ENCODE measurements at places on chromosomes 11 and 22.

DNA sequence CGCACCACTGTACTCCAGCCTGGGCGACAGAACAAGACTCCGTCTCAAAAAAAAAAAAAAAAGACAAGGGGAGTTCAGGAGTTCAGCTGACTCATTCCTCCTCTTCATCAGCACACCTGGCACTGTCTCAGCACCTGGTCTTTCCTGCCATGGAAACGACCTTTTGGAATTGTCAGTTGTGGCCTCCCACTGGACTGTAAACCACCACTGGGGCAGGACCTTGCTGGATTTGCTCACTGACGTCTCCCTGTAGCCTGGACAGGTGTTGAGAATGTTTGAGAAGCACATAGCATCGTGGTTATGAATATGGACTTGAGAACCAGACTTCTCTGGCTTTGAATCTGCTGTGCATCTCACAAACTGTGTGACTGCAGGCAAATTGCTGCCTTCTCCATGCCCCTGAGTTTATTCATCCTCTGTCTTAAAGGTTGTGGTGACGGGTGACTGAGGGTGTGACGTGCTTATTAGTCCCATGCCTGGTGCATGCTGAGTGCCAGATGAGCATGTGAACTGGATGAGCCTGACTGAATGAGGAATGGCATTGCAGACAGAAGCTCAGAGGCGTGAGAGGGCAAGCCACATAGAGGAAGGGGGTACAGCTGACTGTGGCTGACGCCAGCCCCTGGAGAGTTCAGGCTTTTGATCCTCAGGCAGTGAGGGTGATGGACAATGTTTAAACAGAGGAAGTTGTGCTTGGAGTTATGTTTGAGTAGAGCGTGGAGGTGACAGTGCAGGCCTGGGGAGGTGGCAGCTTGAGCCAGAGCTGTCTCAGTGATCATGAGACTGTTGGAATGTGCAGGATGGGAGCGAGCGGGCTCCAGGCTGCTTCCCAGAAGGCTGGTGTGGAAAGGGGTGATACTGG, 12.7 kb downstream of the TOM1 start:
- peak; percentile 44 for DNase-seq

GRCh38 chr11:13105237-13105844, 96.2 kb downstream of the RASSF10 start:
- no peak for DNase-seq

GRCh38 chr11:57297221-57297620, 27.5 kb downstream of the TNKS1BP1 start:
- no peak for DNase-seq

DNA sequence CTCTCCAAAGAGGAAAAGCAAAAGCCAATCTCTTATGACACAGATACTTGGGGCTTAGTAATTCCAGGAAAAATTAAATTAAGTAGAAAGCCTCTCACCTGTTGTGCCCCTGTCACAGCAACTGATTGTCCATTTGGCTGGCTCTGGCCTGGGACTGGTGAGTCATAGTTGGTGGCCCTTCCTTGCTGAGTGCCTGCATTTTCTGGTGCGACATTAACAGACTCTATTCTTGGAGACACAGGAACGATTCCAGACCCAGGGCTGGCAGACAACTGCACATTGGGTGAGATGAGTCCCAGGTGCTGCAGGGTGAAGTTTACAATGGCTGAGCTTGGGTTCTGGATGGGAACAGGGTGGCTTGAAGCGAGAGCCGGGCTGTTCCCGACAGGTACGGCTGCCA, 15.6 kb downstream of the E2F8 start:
- no peak for DNase-seq

GRCh38 chr22:36452250-36452977, 29.0 kb downstream of the TXN2 start:
- DNase-seq: no peak

GRCh38 chr11:14336507-14337503, 22.2 kb downstream of the RRAS2 start:
- no peak for DNase-seq

- no peak for DNase-seq
Observed at GRCh38 chr22:46507451-46508425, 29.7 kb downstream of the CELSR1 start.

DNA sequence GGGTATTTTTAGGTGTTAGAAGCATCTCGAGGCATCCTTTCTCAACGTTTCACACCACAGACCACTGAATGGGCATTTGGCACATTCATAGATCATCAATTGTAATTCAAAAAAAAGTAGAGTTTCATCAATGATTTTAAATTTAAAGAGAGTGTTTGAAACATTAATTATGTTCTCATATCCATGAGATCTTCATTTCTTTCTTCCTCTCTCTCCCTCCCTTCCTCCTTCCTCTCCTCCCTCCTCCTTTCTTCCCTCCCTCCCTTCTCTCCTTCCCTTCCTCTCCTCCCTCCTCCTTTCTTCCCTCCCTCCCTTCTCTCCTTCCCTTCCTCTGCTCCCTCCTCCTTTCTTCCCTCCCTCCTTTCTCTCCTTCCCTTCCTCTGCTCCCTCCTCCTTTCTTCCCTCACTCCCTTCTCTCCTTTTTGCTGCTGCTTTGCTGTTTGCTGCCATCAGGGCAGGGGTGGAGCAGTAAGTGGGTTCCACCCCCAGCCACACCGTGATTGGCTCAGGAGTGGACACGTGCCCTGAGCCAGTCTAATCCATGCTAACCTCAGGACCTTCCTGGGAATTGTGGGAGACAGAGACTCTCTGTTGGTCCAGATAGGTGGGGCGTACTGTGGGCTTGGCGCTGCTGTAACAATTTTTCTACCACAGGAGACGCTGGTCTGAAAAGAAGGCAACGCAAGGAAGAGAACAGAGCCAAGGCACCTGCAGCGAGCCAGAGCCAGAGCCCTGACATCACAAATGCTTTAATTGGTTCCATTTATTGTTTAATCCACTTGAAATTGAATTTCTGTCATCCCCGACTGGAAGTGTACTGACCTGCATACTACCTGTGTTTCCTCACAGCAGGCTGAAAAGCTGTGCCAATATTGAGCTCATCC, 33.7 kb upstream of the APOBEC3A start:
- peak; percentile 79 for DNase-seq

DNA sequence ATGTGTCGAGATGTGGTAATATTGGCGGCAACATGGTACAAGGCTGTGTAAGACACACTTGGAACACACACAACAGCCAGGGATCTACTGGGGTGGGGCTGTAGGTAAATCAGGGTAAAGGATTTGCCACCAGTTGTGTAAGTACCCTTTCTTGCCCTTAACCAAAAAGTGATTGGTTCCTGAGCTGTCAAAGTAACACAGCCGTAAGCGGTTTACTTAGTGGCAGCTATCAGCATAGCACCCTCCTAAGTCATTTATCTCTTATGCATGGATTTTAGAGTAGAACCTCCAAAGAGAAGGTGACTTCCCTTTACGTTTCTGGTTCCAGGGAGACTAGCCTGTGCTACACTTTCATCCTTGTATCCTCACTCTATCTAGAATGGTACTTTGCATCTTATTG, 57.2 kb downstream of the SPECC1L start:
- DNase-seq: no peak

- DNase-seq: no peak
Observed at GRCh38 chr11:19845626-19846025, 133.0 kb downstream of the NAV2 start.

DNA sequence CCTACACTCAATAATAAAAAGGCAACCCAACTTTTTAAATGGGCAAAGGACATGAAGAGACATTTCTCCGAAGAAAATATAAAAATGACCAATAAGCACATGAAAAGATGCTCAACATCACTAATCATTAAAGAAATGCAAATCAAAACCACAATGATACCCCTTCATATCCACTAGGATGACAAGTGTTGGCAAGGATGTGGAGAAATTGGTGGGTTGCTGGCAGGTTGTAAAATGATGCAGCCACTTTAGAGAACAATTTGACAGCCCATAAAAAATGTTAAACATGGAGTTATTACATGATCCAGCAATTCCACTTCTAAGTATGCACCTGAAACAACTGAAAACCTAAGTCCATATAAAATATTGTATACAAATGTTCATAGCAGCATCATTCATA, 73.2 kb upstream of the LMO2 start:
- DNase-seq: no peak

GRCh38 chr22:32827049-32827602, 25.6 kb downstream of the TIMP3 start:
- DNase-seq: no peak

DNA sequence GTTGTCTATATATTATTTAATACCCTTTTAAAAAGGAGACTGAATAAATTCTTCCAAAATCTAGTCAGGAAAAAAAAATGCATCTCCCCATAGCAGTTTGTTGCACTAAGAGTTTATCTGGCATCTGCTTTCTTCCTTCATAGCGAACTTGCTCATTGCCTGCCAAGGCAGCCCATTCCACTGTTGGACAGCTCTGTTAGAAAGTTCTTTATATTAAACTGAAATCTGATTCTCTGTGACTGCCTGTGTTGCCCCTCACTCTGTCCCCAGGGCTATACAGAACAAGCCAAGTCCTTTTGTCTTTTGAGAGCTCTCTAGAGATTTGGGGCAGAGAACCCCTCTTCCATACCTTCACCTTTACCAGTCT, 3.3 kb upstream of the CHRDL2 start:
- DNase-seq: no peak

- no peak for DNase-seq
Observed at GRCh38 chr11:112620621-112621394, 340.4 kb upstream of the NCAM1 start.

GRCh38 chr22:27111796-27112672, 454.6 kb downstream of the MIAT start:
- DNase-seq: no peak

DNA sequence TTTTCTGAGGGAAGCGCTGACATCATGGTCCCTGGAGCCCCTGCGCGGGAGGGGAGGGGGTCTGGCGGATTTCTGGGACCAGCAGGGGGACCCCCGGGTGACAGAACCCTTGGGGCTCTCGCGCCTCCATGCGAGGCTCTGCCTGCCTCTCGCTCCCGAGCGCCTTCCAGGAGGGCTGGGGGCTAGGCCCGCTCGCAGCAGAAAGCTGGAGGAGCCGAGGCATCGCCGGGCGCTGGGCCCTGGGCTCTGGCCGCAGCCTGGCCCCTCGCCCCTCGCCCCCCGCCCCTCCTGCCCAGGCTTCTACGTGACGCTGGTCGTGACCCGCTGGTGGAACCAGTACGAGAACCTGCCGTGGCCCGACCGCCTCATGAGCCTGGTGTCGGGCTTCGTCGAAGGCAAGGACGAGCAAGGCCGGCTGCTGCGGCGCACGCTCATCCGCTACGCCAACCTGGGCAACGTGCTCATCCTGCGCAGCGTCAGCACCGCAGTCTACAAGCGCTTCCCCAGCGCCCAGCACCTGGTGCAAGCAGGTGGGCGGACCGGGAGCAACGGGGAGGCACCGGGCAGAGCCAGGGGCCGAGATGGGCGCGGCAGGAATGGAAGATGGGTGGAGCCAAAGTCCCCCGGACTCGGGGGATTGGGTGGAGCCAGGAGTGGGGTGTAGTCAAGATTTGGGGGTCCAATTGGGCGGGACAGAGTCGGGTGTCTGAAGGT, 5.4 kb downstream of the BEST1 start:
- DNase-seq: peak; percentile 78

DNA sequence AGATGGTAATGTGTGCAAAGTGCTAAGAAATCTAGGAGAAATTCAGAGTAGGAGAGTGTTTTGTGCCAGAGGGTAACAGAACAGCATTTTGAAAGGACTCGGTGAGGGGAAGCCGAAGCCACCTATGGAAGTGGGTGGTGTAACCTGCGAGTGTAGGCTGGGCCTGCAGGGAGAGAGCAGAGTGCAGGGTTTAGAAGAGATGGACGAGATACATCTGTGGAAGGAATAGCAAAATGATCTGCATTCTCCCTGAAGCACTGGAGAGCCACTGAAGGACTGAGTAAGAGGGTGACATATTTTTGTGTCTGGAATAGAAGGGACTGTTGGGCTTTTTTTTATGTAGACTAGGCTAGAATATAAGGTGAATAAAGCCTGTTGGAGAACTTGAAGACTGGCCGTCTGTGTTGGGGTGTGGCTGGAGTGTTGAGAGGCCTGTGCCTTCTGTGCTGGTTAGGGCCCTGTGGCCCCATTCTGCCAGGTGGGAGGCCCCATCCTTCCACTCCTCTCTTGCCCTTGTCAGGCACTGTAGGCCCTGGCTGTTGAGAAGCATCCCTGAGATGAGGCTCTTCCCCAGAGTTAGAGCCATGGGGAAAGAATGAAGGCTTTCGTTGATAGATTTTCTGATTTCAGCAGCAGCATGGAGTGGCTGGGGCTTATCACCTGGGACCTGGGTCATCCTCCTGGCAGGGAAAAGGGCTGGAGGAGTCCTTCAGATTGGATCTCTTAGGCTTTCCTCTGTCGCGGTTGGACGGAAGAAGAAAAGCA, 102.2 kb downstream of the ZBTB16 start:
- no peak for DNase-seq

DNA sequence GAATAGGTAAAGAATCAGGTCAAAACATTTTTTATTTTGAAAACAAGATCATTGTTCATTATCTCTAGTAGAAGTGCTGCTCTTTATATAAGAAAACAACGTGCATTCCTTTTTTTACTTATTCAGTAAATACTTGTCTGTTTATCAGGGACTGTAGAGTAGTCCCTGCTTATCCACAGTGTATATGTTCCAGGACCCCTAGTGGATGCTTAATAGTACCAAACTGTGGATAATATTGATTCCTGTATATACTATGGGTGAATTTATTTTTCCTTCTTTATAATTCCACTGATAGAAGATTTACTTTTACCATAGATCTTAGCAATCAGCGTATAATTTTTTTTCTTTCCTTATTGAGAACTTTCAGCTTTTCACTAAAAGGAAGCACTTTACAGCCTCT, 32.6 kb downstream of the CEP295 start:
- DNase-seq: no peak

DNA sequence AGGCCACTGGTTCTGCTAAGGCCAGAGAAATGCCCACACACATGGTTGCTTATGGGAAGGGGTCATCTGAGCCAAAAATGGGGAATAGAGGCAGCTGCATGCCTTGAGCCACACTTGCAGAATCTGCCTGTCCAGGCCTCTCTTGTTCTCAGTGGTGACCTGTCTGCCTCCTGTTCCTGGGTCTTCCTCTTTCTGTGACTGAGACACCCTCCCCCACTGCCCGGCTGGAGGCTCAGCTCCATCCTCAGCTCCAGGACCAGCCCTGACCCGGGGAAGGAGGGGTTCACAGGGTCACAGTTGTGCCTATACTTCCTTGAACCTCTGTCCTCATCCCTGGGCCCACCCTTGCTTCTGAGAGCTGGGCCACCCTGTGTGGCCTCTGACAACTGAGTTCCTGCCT, 52.3 kb downstream of the CSF2RB start:
- no peak for DNase-seq

- peak; percentile 52 for DNase-seq
Observed at GRCh38 chr11:44029977-44030911, 17.5 kb upstream of the ACCSL start.
